Esophagus squamous epithelium (tissue), 5 donors: ENCODE measurements at places on chromosomes 12 and 14.

DNA sequence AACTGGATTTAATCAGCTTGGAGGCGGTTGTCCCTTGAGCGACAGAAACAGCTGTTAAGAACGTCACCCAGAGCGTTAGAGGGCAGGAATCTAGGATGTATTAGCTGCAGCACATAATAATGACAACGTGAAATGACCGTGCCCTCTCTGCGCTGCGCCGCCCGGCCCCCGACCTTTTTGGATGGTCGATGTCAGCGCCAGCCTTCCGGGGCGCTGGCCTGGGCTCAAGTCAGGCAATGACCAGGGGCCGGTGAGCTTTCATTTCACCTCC lies 427 bp upstream of the TMEM120B start:
- no peak for DNase-seq

GRCh38 chr12:52126050-52126604 lies 46.6 kb downstream of the SMIM41 start:
- DNase-seq = no peak

DNA sequence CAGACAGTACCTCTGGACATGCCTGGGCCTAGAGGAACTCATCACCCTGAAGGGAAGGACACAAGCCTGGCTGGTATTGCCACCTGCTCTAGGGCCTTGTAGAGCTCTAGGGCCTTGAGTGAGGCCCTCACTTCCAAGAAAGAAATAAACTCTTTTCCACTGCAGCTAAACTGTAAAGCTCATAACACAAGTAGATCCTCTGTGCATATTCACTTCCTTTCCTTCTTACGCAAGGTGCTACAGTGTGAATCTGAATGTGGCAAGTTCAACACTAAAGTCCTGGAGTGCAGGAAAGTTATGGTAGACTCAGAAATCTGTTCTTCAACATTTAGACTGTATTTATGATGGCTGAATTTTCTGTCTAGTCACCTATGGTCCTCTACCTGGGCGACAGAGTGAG lies 14.5 kb downstream of the RNASE3 start:
- DNase-seq = no peak

- no peak for DNase-seq
Measured at GRCh38 chr12:21939435-21939834, 1.8 kb downstream of the ABCC9 start.

DNA sequence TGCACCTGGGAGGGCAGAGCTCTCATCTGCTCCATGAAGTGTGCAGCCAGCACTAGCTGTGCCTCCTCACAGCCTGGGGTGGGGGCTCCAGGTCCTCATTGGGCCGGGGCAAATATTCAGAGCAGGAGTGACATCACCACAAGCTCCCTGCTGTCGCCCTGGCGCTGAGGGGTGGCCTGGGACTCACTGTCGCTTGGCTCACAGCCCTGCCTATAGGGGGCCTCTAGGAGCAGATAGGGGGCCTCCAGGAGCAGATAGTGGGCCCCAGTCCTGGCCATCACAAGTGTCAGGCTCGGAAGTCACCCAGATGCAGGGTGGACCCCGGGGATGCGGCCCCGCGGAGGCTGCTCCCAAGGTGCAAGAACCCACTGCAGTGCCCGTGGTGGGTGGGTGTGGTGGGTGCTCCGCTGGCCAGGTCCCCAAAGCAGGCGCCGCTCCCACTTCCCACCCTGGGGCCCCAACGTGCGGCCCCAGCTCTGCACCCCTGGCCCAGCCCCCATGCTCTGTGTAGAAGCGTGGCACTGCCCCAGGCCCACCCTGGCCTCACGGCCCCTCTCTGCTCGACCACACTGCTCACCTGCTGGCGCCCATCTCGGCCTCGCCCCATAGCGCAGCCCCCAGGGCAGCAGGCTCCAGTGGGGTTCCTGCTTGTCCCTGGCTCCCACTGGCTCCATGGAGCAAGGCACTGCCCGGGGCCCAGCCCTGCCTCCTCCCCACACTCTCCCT lies 18.0 kb downstream of the SYNJ2BP start:
- no peak for DNase-seq

DNA sequence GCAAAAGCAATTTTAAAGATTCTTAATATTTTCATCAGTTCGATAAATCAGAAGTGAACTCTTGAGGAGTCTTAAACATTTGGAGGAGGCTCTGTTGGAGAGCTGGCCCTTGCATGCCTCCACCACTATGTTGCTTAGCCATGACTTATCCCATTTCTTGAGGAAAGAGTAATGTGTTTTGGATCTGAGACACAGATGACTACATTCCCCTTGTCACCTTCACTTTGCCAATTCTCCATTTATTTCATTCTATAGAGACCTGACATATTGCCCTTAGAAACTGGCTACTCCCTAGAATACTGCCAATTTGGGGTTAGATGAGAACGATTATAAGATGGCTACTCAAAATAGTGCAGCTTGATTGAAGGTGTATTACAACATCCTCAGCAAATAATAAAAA lies 157.4 kb upstream of the TMEM260 start:
- DNase-seq = no peak

DNA sequence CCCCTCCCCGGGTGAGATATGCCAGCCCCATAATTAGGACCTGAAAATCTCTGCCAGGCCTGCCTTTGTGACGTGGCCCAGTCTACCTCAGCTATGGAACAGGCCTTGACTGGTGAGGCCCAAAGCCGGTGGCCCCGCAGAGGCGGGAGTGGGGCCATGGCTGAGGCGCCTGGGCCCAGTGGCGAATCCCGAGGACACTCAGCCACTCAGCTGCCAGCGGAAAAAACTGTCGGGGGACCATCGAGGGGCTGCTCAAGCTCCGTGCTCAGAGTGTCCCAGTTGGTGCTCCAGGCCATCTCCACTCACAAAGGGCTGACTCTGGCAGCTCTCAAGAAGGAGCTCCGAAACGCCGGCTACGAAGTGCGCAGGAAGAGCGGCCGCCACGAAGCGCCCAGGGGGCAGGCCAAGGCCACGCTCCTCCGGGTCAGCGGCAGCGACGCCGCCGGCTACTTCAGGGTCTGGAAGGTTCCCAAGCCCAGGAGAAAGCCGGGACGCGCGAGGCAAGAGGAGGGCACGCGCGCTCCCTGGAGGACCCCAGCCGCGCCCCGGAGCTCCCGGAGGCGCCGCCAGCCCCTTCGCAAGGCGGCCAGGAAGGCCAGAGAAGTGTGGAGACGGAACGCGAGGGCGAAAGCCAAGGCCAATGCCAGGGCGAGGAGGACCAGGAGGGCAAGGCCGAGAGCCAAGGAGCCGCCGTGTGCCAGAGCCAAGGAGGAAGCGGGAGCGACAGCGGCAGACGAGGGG lies 21.4 kb downstream of the ZNF641 start:
- DNase-seq = no peak

- no peak for DNase-seq
Measured at GRCh38 chr12:32139064-32139421, 32.4 kb downstream of the BICD1 start.

- DNase-seq = no peak
Measured at GRCh38 chr14:81009346-81009745, 53.9 kb downstream of the TSHR start.

- DNase-seq = no peak
Measured at GRCh38 chr12:19937161-19937560, 431.2 kb upstream of the PDE3A start.
